T47D (cell line): ENCODE measurements at places on chromosomes 2 and 18.

DNA sequence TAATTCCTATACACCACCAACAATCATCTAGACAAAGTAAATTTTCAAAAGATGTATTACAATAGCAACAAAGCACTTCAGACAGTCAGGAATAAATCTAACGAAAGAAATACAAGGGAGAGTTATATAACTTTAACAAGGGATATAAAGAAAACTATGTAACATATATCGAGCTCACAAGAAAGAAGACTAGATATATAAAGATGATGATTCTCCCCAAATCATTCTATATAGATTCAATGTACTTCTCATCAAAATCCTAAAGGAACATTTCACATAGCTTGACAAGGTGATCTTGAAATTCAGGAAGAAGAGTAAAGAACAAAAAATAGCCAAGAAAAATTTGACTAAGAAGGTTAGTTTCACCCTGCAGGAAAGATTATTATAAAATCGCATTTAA lies 179.4 kb downstream of the SP3 start:
- DNase-seq: no peak

- DNase-seq: no peak
Observed at GRCh38 chr2:31232586-31232985, 1.4 kb upstream of the EHD3 start.

DNA sequence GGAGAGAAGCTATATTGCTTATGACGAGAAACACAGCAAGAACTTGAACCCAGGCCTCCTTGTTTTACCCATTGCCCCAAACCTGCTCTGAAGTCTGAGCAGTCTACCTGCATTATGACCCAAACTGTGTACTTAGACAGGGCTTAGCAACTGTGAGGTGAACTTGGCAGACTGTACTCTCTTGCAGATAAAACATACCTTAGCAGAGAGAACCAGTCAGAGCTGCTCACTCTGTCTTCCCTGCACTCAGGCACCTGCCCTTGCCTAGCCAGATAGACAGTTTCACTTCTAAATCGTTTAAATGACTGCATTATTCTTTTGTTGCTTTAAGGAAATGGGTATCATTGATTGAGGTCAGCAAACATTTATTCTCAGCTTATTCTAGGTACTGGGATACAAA lies 20.3 kb downstream of the ITPRID2 start:
- peak; percentile 0 for DNase-seq

DNA sequence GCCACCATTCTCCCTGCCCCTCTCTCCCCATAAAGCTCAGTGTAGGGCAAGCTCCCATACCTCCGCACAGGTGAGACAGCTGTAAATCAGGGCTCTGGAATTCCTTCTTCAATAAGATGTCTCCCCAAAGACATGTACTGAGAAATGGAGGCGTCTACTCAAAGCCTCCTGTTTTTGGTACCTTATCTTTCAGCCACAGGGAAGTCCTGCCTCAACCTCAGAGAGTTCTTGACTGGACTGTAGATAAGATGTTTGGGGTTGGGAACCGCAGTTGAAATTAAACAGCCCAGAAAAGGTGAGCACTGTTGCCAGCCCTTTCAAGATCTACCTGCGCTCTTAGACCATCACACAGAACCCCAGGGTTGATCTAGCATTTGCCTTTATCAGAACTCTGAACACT lies 1.4 kb upstream of the GALNT14 start:
- DNase-seq: no peak

DNA sequence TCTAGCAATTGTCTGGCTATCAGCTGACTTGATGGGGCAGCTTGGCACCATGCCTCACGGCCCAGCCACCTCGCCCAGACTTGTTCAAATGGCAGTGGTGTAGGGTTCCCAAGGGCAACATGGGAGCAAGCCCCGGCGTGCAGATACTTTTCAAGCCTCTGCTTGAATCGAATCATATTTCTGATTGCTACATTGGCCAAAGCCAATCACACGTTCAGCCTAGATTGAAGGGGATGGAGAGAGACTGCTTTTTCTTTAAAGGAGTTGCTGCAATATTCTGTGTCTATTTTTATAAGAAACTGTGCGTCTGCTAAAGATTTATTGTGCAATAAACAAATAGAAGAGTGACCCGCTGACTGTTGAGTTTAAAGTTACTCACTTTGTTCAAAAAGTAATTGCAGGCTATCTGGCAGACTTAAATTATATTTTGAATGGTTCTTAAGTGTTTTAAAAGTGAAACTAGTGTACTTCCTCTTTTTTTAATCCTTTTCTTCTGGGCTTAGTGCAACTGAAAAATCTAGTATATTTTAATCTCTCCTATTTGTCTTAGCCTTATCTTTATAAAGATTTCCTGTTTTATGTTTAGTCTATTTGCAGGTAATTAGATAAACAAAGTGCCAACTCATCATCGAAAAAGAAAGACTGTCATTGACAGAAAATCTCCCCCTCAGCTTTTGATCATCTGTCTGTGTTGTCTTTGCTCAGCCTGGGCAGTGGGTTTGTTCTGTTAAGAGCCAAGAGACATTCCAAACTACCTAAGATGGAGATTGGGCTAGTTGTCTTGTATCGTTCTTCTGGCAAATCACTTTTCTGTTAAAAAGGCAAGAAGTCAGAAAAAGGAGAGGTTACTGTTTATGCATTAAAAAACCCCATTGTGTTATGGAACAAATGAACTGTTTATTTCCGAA lies 156.1 kb downstream of the TPGS2 start:
- no peak for DNase-seq

- no peak for DNase-seq
Observed at GRCh38 chr2:80145499-80145898, 159.1 kb downstream of the LRRTM1 start.

DNA sequence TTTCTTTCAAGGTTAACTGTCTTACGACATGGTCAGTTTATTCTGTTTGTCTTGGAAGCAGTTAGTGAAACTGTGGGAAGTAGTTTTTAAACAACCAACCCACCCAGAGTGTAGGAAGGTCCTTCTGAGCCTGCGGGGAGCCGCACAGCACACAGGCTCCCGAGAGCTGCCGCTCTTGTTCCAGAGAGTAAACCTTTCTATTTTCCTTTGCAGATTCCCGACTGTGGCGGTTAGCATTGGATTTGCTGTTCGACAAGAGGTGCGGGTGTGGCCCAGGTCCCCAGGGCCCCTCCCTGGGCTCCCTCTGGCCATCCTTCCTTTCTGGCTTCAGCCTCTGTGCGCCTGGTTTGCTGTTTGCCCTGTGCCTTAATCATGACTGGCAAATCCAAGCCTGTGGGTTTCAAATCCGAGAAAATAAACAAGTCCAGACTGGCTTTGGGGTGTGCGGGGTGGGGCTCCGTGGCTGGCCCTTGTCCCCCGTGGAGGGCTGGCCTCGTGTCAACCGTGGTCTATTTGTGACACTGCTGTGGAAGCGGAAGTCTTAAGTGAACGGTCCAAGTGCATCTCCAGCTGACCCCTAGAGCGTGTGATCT lies 30.7 kb downstream of the IMPA2 start:
- no peak for DNase-seq

GRCh38 chr18:63578357-63578958 lies 8.7 kb upstream of the SERPINB13 start:
- peak; percentile 47 for DNase-seq

- DNase-seq: no peak
Observed at GRCh38 chr2:130954873-130955272, 118.2 kb downstream of the ARHGEF4 start.

DNA sequence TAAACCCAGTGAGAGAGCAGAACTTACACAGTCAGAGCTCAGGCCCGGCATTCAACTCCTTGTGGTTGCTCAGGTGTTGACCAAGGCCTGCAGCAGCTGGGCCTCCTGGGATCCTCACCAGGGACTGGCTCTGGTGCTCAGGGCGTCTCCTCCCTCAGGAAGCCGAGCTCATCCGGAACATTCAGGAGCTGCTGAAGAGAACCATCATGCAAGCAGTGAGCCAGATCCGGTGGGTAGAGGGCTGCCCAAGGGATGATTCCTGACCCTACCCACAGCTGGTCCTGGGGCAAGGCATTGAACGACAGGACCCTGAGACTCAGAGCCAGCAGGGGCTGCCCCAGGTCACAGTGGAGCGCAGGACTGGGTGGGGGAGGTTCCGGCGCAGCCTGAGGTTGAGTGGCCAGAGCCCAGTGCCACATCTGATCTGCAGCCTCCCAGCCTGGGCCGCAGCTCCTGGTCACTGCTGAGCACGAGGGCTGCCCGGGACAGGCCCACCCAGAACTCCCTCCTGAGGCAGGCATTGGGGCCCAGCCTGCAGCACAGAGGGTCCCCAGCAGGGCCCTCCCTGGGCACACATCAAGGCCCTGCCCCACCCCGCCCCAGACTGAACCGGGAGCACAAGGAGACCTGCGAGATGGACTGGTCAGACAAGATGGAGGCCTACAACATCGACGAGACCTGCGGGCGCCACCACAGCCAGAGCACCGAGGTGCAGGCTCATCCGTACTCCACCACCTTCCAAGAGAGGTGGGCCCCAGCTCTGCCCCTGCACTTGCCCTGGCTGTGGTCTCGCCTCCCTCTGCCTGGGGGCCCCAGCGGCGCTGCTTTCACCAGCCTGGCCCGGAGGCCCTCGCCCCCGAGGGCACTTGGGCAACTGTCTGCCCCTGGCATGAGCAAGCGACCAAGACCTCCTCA lies 2.4 kb downstream of the TEKT4 start:
- DNase-seq: no peak

- DNase-seq: no peak
Observed at GRCh38 chr2:85246348-85246747, 81.4 kb downstream of the TGOLN2 start.

GRCh38 chr2:14572633-14573032 lies 59.9 kb upstream of the LRATD1 start:
- no peak for DNase-seq

DNA sequence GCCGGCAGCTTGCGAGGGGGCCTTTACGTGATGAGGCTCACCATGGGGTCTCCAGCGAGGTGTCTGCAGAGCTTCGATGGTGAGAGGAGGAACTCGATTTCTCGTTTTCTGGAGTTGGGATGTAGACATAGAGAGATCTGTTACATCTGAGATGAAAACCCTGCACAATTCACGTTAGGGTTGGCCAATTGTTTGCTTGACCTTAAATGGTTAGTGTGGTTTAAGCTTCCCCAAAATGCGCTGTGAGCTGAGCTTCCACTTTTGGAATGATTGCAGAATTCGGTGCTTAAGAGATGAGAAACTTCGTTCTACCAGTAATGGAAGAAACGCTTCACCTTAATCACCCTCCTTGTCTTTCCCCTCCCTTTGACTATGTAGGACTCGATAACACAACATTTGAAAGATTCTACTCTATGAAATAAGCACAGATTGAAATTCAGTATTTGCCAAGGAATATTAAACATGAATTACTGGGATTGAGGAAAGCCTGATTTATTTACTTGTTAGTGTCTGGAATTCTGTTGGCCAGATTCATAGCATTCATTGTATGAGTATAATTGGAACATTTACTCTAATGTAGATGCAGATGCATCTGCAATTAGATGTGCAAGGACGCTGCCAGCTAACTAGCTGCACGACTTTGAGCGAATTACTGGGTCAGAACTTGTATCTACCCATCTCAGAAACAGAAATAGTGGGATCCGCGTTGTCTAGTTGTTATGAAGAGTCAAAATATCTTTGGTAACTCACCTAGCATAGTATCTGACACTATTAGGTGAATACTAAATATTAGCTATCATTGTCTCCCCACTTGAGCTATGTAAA lies 1.6 kb upstream of the KLF7 start:
- DNase-seq: no peak

- DNase-seq: no peak
Observed at GRCh38 chr18:79384834-79385233, 10.9 kb upstream of the NFATC1 start.

DNA sequence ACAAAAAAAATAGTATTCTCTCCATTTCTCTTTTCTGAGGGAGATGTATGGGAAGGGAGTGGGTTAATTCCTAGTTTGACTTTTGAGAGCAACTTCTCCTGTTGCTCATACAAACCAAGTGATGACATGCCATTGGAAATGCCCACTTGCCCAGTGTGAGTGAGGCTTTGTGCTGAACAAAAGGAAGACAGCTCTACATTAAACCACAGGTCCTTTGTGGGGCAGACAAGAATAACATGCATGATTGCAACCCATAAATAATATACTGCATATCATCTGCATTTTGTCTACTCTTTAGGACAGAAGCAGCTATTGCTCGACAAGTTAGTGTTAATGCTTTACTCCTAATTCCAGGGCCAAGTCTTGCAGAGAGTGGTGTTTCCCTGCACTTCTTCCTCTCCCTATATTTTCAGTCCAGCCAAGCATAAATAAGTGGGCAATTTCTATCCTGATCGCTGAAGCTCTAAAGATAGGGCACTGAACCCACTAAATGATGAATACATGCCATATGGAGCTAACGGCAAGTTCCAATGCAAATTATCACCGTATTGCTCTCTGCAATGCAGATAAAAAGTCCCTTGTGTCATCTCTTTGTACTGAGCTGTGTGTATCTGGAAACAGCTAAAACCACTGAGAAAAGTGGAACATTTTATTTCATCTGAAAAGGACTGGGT lies 19.4 kb upstream of the EHBP1 start:
- DNase-seq: no peak

DNA sequence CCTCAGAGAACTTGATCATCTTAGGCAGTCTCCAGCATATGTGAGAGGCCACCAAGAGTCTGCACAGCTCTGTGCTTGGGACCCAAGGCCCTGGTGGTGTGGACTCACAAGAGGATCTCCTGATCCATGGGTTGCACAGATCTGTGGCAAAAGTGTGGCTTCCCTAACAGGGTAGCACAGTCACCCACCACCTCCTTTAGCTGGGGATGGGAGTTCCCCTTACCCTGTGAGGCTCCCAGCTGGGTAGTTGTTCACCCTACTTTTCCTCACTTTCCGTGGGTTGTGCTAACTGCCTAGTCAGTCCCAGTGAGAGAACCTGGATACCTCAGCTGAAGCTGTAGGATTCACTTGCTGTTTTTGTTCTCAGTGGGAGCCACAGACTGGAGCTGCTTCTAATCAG lies 123.7 kb downstream of the FTCDNL1 start:
- DNase-seq: no peak

GRCh38 chr2:204505946-204506345 lies 39.3 kb upstream of the PARD3B start:
- no peak for DNase-seq

DNA sequence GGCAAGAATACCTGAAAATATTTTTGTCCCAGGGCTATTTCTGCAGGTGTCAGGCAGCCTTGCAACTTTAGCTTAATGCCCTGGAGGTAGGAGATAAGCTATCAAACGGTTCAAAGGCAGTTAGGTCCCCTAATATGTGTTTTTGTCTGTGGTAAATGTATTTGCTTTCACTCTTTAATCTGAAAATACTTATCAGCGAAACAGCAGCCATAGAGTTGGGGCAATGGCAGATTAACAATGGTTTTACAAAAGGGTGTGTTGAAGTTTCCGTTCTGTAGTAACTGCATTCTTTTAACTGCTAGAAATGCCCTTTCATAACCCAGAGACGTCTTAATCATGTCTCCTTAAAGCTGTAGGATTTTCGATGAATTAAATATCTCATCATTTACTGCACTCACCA lies 265.0 kb upstream of the TRIB2 start:
- DNase-seq: no peak

DNA sequence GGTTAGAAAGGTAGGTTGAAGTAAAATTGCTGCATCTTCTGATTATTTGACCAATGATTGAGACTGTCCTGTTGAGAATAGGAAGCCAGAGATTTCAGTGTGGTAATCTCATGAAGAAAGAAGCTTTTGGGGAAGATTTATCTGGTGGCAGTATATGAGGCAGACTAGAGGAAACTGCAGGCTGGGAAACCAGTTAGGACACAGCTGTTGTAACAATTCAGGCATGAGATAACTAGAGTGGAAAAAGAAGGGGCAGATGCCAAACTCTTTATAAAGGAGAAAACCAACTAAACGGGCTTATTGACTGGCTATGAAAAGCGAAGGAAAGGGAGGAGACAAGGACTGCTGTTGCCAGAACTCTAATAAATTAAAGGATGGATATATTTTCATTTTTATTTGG lies 155.6 kb downstream of the TTC27 start:
- no peak for DNase-seq

- no peak for DNase-seq
Observed at GRCh38 chr2:6845903-6846302, 19.8 kb downstream of the CMPK2 start.
